ENCODE measurements at places on chromosomes 16 and 17. TPM values are rescaled to one million over a fixed set of nuclear protein-coding genes. Genes with fewer than 3 reads are reported as not detected.
A peak's percentile ranks its signal among the peaks of the same experiment; 100 is the strongest.

GRCh38 chr16:86209202-86209601, 301.1 kb upstream of the FOXF1 start:
- no peaks in the 10 kb centered on the region for H3K27me3 ChIP-seq
- no peak overlapping the region for H3K4me3 ChIP-seq
- H3K36me3 ChIP-seq, result no peaks in the 10 kb centered on the region

DNA sequence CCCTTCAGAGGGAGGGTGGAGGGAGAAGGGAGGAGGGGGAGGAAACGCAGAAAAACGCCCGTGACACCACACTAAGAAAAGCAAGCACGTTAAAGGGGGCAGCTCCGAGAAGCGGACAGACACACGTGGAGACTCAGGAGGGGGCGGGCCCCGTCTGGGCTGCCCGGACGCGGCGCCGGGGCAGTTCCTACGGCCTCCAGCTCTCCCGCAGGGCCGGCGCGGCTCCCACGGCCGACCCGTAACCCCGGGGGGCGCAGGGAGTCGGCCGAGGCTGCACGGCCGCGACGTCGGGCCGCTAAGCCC, 362 bp downstream of the KLHDC4 start:
- peak; percentile 44 for DNase-seq
- H3K4me1 ChIP-seq, result peaks cover 28% of the 10 kb centered on the region
- H3K36me3 ChIP-seq, result peaks cover 29% of the 10 kb centered on the region
- H3K4me3 ChIP-seq, result peak overlapping the region; percentile 77
- peak overlapping the region; percentile 89 for H3K27ac ChIP-seq
- H3K27me3 ChIP-seq, result no peaks in the 10 kb centered on the region

GRCh38 chr17:37766971-37767370, 22.1 kb upstream of the HNF1B start:
- H3K27me3 ChIP-seq, result no peaks in the 10 kb centered on the region
- no peak overlapping the region for H3K27ac ChIP-seq

GRCh38 chr16:78664811-78665772, 565.6 kb downstream of the WWOX start:
- H3K4me1 ChIP-seq, result no peaks in the 10 kb centered on the region
- H3K27me3 ChIP-seq, result no peaks in the 10 kb centered on the region
- no peak overlapping the region for H3K4me3 ChIP-seq
- H3K36me3 ChIP-seq, result no peaks in the 10 kb centered on the region
- DNase-seq, result no peak

DNA sequence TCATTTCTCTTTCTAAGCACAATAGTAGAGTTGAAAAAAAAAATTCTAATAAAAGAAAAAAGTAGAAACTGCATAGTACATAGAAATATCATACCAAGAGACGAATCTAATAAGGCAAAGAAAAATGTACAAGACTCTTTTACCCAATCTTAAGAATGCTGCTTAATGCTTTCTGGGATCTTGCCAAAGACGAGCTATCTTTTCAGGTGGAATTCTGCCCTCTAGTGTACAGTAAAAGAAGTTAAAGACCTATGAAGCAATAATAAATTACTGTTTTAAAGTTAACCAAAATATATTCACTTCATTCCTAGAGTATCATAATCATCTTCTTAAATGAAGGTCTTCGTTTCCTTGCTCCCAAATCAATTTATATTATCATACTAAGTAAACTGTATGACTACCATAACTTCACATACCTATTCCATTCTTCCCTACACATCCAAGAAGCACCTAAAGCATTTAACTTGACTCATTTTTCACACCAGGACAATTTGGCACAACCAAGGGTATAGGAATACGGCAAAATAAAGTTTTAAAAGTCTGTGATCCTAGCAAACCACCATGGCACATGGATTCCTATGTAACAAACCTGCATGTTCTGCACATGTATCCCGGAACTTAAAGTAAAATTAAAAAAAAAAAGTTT, 47.7 kb downstream of the CFDP1 start:
- H3K36me3 ChIP-seq, result peaks cover 7% of the 10 kb centered on the region
- no peak overlapping the region for H3K27ac ChIP-seq
- H3K27me3 ChIP-seq, result no peaks in the 10 kb centered on the region
- H3K4me3 ChIP-seq, result no peak overlapping the region
- peaks cover 16% of the 10 kb centered on the region for H3K4me1 ChIP-seq

DNA sequence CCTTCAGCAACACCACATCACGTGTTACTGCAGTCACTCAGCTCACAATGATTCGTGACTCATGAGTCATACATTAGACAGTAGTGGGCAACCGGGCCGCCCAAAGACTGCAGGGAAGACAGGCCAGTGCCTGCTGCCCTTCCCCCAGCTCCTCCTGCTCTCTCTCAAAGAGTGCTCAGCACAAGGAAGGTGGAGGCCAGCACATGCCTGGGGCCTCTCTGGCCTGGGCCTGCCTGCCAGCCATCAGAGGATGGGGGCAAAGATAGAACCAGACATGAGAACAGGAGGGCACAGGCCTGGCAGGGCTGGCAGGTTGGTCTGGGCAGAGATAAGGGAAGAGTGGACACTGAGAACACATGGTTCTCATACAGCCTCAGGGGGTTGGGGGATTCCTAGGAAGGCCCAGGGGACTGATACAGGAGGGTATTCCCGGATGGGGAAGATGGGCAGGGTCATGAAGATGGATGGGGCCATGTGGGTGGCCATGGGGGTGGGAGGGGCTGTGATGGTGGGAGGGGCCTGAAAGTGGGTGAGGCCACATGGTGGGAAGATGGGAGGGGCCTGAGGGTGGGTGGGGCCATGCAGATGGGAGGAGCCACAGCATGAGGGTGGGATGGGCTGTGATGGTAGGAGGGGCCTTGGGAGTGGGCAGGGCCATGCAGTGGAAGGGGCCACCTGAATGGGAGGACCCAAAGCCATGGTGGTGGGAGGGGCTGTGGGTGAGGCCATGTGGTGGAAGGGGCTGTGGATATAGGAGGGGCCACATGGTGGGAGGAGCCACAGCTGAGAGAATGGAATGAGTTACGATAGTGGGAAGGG, 29.0 kb downstream of the KATNB1 start:
- no peak for DNase-seq
- no peak overlapping the region for H3K27ac ChIP-seq
- no peaks in the 10 kb centered on the region for H3K36me3 ChIP-seq

- H3K4me3 ChIP-seq, result no peak overlapping the region
- H3K4me1 ChIP-seq, result no peaks in the 10 kb centered on the region
- no peaks in the 10 kb centered on the region for H3K27me3 ChIP-seq
- no peak for DNase-seq
- no peak overlapping the region for H3K27ac ChIP-seq
These were observed 24.8 kb downstream of the TMC7 start for GRCh38 chr16:19008245-19009169.

GRCh38 chr16:22320572-22321339, 23.5 kb downstream of the POLR3E start:
- DNase-seq, result no peak
- H3K4me1 ChIP-seq, result no peaks in the 10 kb centered on the region
- H3K27ac ChIP-seq, result no peak overlapping the region
- no peak overlapping the region for H3K4me3 ChIP-seq
- no peaks in the 10 kb centered on the region for H3K27me3 ChIP-seq
- peaks cover 74% of the 10 kb centered on the region for H3K36me3 ChIP-seq

DNA sequence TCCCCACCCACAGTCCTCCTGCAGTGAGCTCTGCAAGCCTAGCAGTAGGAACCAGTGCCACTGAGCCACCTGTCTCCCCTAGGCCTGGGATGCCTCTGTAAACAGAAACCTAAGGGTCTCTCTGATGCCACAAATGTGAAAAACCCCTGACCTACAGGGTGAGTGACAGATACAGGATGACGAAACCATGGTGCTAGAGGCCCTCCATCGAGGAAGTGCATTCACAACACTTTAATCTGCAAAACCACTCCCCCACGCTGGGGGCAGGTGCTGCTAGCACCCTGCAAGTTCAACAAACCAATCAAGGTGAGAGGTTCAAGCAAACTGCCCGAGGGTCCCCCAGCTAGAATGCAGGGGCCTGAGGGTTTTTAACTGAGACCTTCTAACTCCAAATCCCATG, 59.5 kb downstream of the CDYL2 start:
- no peaks in the 10 kb centered on the region for H3K4me1 ChIP-seq
- no peak for DNase-seq
- H3K36me3 ChIP-seq, result peaks cover 4% of the 10 kb centered on the region
- no peak overlapping the region for H3K27ac ChIP-seq
- H3K27me3 ChIP-seq, result no peaks in the 10 kb centered on the region

GRCh38 chr17:1967213-1967612, 57.9 kb downstream of the RTN4RL1 start:
- DNase-seq, result no peak
- no peaks in the 10 kb centered on the region for H3K27me3 ChIP-seq
- no peak overlapping the region for H3K27ac ChIP-seq

GRCh38 chr17:11986179-11986941, 10.9 kb downstream of the ZNF18 start:
- H3K36me3 ChIP-seq, result peaks cover 56% of the 10 kb centered on the region
- peaks cover 6% of the 10 kb centered on the region for H3K4me1 ChIP-seq
- no peak overlapping the region for H3K27ac ChIP-seq
- H3K27me3 ChIP-seq, result no peaks in the 10 kb centered on the region

GRCh38 chr17:72204742-72205141, 83.9 kb downstream of the SOX9 start:
- no peak for DNase-seq
- no peak overlapping the region for H3K4me3 ChIP-seq
- no peaks in the 10 kb centered on the region for H3K27me3 ChIP-seq
- no peak overlapping the region for H3K27ac ChIP-seq

DNA sequence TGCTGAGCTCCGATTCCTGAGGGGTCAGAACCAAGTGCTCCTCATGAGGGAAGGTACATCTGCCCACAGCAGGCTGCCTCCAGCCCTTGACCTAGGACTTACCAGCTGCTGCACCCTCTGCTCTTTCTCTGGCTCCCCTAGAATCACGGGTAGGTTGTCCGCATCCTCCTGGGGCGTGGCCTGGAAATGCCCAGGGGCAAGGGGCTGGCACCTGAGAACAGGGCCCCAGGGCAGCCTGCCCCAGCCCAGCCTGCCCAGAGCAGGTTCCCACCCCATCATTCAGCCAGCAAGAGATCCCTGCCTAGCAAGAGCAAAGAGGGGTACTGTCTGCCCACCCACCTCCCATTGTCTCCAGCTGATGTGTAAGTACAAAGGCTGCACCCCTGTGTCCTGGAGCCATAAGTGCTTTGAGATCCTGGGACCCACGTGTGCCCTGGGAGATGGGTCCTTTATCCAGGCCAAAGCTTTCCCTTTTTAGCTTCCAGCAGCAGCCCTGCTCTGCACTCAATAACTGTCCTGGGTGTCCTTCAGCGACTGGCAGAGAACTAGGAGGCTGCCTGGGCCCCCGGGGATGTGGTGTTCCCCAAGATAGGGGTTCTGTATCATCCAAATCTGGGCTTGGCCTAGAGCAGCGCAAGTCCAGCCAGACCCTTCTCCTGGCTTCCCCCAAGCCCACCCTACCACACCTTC, 5.1 kb downstream of the TSPOAP1 start:
- H3K27ac ChIP-seq, result no peak overlapping the region
- no peaks in the 10 kb centered on the region for H3K27me3 ChIP-seq
- no peak overlapping the region for H3K4me3 ChIP-seq
- peaks cover 38% of the 10 kb centered on the region for H3K4me1 ChIP-seq

DNA sequence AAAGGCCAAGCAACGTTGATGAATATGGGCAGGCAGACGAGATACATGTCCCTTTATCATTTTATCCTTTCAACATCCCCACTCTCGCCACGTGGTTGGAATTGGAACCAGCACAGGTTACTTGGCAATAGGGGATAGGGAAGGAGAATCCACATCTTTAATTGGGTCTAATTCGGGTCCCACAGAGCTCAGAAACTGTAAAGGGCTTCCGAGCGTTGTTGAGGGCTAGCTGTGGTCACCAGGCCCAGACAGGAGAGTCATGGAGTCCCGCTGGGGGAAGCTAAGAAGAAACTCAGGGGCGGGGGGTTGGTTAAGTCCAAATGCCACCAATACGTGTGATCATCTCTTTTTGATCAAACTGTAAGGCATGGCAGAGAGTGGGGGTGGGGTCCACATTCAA, 271.3 kb upstream of the ZFHX3 start:
- H3K27me3 ChIP-seq, result no peaks in the 10 kb centered on the region
- no peaks in the 10 kb centered on the region for H3K4me1 ChIP-seq
- no peak overlapping the region for H3K4me3 ChIP-seq
- H3K36me3 ChIP-seq, result no peaks in the 10 kb centered on the region
- no peak overlapping the region for H3K27ac ChIP-seq

GRCh38 chr17:28675980-28676379, 14.0 kb downstream of the SUPT6H start:
- H3K27ac ChIP-seq, result no peak overlapping the region
- peaks cover 90% of the 10 kb centered on the region for H3K36me3 ChIP-seq
- H3K27me3 ChIP-seq, result no peaks in the 10 kb centered on the region
- DNase-seq, result no peak
- H3K4me1 ChIP-seq, result no peaks in the 10 kb centered on the region
- H3K4me3 ChIP-seq, result no peak overlapping the region

GRCh38 chr17:64245218-64246145, 17.6 kb downstream of the TEX2 start:
- H3K4me1 ChIP-seq, result no peaks in the 10 kb centered on the region
- no peaks in the 10 kb centered on the region for H3K27me3 ChIP-seq
- no peak overlapping the region for H3K4me3 ChIP-seq
- no peak overlapping the region for H3K27ac ChIP-seq
- H3K36me3 ChIP-seq, result no peaks in the 10 kb centered on the region
- no peak for DNase-seq

- H3K4me3 ChIP-seq, result no peak overlapping the region
- DNase-seq, result no peak
- H3K27me3 ChIP-seq, result no peaks in the 10 kb centered on the region
These were observed 40.2 kb downstream of the ZNF750 start for GRCh38 chr17:82799591-82799990.

DNA sequence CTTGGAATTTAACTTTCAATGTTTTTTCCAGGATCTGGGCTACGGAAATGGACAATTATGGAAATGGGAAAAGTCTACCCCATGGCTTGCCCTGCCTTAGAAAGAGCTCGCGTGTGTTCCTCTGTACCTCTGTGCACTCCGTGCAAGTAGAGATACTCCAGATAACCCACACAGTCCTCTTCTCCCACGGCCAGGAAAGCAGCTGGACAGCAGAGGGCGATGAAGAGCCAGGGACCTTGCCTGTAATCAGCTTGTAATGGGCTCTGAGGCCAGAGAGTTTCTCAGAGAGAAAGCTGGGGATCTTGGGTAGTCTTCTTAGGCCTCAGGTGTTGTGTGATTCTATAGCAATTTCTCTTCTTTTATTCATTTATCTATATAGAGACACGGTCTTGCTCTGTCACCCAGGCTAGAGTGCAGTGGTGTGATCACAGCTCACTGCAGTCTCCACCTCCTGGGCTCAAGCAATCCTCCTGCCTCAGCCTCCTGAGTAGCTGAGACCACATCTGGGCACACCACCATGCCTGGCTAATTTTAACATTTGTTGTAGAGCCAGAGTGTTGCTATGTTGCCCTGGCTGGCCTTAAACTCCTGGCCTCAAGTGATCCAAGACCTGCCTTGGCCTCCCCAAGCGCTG, 2.4 kb upstream of the SOCS7 start:
- H3K4me1 ChIP-seq, result peaks cover 29% of the 10 kb centered on the region
- no peak overlapping the region for H3K4me3 ChIP-seq
- no peaks in the 10 kb centered on the region for H3K27me3 ChIP-seq
- H3K27ac ChIP-seq, result no peak overlapping the region

- H3K27me3 ChIP-seq, result peaks cover 8% of the 10 kb centered on the region
- no peak overlapping the region for H3K27ac ChIP-seq
- H3K36me3 ChIP-seq, result peaks cover 22% of the 10 kb centered on the region
- no peak overlapping the region for H3K4me3 ChIP-seq
These were observed 38.8 kb downstream of the HEATR6 start for GRCh38 chr17:60039847-60040442.

GCGR gene
- total RNA-seq, result not detected

ACADVL gene
- 277 TPM for total RNA-seq

GPR139 gene
- not detected for total RNA-seq

MATCAP1 gene
- total RNA-seq, result 19.6 TPM

CD300LG gene
- not detected for total RNA-seq

BAIAP3 gene
- total RNA-seq, result 3.1 TPM

KCNJ12 gene
- 0.15 TPM for total RNA-seq

ITGA2B gene
- total RNA-seq, result 19.5 TPM

NEUROD2 gene
- total RNA-seq, result not detected

TSNAXIP1 gene
- 0.39 TPM for total RNA-seq

PLA2G10 gene
- total RNA-seq, result not detected

IKZF3 gene
- total RNA-seq, result 146 TPM

KRT33B gene
- total RNA-seq, result not detected

MYL4 gene
- total RNA-seq, result not detected
